NCI-H2171 treated with DMSO at 0.1 percent for 48 hours (cell line): ENCODE measurements at places on chromosomes 1 and 21.

DNA sequence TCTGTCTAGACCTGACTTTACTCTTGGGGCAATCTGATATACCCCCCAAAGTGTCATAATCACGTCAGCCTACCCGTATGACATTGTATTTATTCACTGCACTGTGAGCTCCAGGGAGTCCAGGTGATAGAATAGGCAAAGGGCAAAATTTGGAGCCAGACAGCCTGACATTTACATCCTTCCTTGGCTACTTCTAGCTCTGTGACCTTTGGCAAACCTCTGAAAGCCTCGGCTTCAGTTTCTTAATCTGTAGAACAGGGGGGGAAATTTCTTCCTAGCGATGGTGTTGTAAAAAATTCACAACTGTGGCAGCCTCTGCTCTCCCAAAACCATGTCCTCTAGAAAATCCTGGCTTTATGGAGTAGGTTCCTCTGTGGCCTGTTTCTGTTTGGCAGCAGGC lies 240.9 kb downstream of the KIF26B start:
- no peak for DNase-seq

- no peak for DNase-seq
These were observed 28.4 kb downstream of the EGLN1 start for GRCh38 chr1:231393668-231394067.

GRCh38 chr1:7408771-7409150 lies 362.3 kb upstream of the VAMP3 start:
- DNase-seq, result no peak

DNA sequence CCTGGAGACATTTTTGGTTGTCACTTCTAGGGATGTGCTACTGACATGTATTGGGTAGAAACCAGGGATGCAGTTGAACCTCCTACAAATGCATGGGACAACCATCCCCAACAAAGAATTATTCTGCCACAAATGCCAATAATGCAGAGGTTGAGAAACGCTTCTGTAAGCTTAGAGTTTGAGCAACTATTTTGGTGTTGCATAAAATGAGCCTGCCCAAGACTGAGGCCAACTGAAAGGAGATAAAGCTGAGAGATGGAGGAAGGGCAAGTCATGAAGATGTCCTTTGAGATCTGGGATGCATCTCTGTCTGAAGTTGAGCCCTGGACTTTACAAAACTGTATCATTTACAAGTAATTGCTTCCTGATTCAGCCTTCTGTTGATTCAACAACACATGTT lies 106.9 kb downstream of the KCNJ15 start:
- peak; percentile 7 for DNase-seq

GRCh38 chr1:179663810-179664209 lies 72.2 kb downstream of the TDRD5 start:
- no peak for DNase-seq

DNA sequence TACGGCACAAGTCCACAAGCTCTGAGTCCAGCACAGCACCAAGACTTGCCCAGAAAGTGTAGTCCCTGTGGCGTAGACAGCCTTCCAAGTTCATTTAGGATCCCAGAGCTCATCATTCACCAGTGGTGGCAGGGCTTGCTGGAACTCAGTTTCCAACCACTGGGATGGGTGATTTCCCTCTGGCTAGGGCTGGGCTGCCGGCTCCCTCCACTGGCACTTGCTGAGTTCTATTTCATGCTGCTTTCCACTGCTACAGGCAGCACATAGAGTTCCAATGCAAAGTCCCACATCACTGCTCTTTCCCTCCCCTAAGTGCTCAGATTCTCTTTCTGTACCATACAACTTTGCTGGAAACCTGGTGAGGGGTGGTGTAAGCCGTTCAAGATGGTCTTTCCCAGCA lies 510.3 kb upstream of the TMPRSS15 start:
- DNase-seq, result no peak

DNA sequence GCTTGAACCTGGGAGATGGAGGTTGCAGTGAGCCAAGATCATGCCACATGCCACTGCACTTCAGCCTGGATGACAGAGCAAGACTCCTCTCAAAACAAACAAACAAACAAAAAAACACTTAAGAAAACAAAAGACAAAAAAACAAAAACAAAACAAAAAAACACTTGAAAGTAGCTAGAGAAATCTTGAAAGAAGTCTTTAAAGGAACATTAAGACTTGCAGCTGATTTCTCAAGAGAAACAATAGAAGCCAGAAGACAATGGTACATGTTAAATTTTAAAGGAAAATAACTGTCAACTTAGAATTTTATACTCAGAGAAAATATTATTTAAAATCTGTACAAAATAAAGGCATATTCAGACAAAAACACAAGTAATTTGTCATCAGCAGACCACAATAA lies 71.3 kb downstream of the HLX start:
- DNase-seq, result no peak

- DNase-seq, result peak; percentile 4
These were observed at the start of gene SNX7 for GRCh38 chr1:98661544-98662355. TSS of gene SNX7 (plus strand) at chr1:98661721. CDS start at chr1:98661732, 11 bp downstream.

DNA sequence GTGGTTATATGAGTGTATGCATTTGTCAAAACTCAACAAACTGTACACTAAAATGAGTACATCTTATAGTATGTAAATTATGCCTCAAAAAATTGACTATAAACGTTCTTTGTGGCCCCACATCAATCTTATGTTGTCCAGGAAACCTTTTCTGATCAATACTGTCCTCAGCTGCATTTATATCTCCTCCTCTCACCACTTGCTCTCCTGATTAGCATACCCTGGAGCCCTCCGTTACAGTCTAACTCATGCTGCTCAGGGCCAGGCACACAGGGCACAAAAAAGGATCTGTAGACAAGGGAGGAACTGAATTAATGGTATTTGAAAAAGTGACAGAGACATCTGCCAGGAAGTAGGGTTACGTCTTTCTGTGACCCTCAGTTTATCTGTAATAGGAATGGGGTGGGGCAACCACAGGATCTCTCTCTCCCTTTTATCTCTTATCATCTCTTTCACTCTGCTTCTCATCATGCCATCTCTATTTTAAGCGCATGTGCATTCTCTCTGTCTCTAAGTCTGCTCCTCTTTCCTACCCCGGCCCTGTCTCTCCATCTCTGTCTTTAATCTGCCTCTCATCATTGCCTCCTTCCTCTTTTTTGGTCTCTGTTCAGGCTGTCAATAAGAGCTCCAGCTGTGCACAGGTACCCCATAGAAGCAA lies 7.0 kb upstream of the TAL1 start:
- no peak for DNase-seq

DNA sequence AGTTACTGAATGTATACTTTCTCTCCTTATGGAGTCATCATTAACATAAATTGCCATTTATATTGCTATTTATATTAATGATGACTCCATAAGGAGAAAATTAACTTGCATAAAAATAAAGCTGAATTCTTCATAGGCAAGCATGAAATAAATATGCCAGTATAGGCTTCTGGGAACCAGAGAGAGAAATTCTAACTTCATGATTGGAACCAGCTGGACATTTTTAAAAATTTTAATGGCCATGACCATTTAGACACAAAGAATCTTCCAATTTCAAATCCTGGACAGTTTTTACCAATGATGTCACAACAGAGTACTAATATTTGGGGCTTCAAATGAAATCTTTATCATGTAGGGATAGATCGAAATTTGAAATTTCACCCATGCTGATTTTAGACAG lies 268.7 kb downstream of the PTGER3 start:
- no peak for DNase-seq

DNA sequence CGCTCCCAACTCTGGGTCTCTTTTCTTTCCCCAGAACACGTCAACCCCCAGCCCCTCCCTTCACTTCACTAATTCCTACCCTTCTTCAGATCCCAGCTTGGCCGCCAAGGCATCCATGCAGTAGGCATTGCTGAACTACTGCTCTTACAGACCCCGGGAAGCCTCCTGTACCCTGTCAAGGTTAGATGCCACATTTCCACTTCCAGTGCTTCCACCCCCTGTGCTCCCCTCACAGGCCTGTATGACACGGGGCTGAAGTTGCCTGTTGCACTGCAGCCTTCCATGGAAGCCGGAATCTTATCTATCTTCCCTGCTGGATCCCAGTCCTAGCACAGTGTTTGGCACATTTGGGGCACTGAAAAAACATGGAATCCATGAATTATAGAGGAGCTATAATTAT lies 99.0 kb upstream of the SOD1 start:
- DNase-seq, result no peak

GRCh38 chr1:217889401-217889800 lies 258.3 kb downstream of the SPATA17 start:
- DNase-seq, result no peak

- DNase-seq, result no peak
These were observed 23.9 kb upstream of the SLC1A7 start for GRCh38 chr1:53166366-53166765.

- no peak for DNase-seq
These were observed 4.9 kb upstream of the CAPN2 start for GRCh38 chr1:223707256-223708000.

- peak; percentile 42 for DNase-seq
These were observed 519 bp downstream of the FNBP1L start for GRCh38 chr1:93448292-93448982.

DNA sequence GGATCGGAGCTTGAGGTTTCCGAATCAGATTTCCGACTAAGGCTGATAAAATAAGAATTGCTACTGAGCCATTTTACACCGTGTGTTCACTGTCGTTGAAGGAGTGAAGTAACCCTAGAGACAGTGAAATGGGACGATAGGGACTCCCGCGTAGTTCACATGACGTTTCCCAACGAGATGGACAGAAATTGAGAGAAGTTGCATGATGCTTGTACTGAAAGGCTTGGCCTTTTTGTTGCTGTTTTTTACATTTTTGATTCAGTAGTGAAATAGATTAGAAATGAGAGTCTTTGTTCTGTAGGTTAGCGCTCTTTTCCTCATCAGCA lies 1.2 kb downstream of the KHDRBS1 start:
- no peak for DNase-seq

GRCh38 chr1:54227091-54227602 lies 27.2 kb downstream of the MRPL37 start:
- no peak for DNase-seq

DNA sequence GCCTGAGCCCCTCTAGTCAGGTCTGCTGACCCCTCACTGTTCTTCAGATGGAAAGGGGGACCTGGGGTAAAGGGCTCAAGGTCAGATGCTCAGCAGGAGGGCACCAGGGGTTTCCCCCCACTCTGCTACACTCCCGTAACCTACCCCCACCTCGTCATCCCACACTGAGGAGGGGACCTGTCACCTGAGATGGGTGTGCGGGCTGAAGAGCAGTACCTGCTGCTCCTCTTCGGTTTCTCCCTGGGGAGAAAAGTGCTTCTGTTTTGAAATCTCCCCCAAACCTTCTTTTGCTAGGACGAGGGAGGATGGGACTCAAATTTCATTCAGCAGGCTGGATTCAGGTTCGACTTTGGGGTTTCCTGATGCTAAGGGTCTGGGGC lies 65.2 kb downstream of the SYT2 start:
- peak; percentile 81 for DNase-seq

- DNase-seq, result no peak
These were observed 605 bp downstream of the RGS4 start for GRCh38 chr1:163069655-163070277.

DNA sequence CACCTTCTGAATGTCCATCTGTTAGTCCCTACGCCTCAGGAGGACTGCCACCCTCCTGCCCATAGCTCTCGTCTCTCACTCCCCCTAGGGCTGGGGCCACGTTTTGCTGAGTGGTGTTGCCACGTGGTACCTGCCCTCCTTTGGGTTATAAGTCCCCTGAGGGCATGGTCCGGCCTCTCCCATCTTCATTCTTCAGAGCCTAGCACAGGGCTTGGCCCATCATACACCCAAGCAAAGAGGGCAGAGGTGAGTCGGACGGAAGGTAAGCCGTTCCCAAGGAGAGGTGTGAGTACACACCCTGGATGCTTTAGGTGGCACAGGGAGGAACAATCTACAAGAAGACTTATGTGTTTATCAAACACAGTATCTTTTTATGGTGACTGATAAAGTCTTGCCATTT lies 10.9 kb downstream of the PADI2 start:
- no peak for DNase-seq
